DMS 273 treated with DMSO at 0.1 percent for 48 hours (cell line): ENCODE measurements at places on chromosomes 12 and 14.
A peak's percentile ranks its signal among the peaks of the same experiment; 100 is the strongest.

DNA sequence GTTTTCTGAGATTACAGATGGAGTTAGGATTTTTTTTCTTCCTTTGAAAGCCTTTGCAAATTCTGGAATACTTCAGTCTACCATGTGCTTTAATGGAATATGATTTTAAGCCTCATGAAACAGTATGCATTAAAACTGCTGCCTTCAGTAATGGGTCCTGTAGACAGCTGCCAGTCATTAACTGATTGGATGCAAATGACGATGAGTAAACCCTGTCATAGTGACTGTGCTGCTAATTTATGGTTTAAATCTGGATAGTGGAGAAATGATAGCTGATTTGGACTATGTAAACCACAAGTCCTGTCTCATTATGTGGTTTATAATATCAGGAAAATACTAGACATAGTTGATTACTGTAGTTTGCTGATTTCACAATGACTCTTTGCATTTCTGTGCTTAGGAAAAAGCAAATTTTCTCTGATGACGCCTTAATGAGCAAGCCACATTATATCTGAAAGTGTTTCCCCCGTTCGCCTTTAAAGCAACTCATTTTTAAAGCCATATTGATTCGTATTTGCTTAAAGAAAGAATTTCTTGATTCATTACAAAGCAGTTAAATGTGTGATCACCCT, 217.6 kb downstream of the TMTC2 start:
- DNase-seq = no peak

DNA sequence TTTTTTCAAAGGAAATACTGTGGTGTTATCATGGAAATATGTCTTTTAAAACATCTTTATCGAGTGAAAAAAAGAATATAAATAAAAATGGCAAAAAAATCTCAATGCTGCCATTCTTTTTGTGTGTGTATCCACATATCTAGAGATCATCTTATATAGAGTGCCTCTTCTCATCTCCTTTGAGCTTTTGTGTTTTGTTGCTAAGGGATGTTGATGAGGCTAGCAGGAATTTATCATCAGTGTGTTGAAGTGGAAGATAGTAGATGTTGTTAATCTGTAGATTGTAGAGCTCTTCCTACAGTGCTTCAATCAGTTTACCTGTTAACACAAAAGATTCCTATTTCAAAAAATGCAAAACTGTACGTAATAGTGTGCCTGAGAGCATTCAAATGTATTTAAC, 1738.0 kb upstream of the SEL1L start:
- DNase-seq = no peak

GRCh38 chr14:90204516-90204915, 51.8 kb upstream of the PSMC1 start:
- DNase-seq = peak; percentile 84

- no peak for DNase-seq
These were observed 28.3 kb downstream of the TMEM233 start for GRCh38 chr12:119621878-119622277.

GRCh38 chr14:78403278-78403815, 233.2 kb downstream of the NRXN3 start:
- DNase-seq = no peak

DNA sequence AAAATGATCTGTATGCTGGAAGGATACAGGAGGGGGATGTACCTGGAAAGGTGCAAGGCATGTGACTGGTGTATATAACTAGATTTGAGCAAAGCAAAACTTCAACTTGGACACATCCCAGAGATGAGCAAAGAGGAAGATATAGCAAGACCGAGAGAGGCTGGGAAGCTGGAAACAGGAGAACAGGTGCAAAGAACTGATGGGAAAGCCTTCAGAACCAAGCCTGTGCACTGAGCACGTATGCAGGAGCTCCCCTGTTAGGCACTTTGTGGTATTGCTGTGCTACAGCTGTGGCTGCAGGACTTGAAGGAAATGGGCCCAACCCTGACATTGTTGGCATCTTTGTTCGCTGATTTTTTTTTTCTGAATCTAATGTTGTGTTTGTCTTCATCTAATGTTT, 120.7 kb upstream of the PWP1 start:
- DNase-seq = no peak

DNA sequence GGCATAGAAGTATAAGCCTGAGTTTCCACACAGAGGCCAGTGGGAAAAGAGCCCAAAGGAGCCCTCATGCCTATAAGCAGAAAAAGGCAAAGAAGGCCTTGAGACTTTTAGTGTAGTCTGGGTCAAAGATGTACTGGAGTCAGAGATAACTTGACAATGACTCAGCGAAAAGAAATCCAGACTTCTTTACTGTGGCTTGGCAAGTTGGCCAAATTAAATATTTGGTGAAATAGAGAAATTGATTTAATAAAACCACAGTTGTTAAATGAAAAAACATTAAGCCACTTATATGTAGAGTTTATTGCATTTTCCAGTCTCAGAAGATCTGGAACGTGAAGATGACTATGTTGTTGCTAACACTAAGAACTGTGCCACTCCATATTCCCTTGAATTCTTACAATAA, 105.1 kb downstream of the TMTC3 start:
- no peak for DNase-seq

- no peak for DNase-seq
These were observed 180.6 kb downstream of the LRRK2 start for GRCh38 chr12:40405419-40405818.

DNA sequence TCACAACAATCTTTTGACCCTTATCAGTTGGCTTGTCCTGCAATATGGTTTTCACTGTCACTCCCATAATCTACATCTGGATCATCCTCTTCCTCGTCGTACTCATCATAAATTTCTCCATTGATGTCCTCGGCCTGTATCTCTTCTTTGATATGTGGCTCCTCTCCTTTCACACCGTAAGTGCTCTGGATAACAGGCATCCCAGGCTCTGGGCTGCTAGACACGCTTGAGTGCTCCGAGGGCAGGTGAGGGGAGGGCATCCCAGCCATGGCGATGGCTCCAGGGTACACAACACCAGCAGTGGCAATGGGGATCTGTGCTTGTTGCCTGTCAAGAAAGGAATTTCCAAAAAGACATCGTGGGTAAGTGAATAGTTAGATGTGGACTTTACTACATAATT, 415.3 kb downstream of the SOX5 start:
- DNase-seq = no peak

GRCh38 chr12:91926848-91927247, 218.8 kb downstream of the BTG1 start:
- no peak for DNase-seq

DNA sequence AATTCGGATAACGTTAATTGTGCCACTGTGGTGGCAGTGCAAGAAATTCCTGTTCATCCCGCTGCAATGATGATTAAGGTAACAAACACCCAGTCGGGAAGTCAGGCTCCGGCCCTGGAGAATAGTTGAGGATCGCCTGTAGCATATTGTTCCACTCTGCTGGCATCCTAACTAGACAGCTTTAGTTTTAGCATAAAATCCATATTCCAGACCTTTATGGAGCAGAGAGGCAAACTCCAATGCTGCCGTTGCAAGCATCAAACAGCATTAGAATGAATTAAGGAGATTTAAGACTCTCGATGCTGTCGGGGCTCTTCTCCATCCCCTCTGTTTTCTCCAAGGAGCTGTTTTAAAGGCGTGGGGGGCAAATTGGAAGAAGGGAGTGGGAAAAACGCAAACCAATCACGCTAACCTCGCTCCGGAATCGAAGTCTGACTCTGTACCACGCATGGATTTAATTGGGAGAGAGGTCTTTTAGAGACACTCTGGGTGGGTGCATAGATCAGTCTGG, 660.4 kb downstream of the VRK1 start:
- no peak for DNase-seq

DNA sequence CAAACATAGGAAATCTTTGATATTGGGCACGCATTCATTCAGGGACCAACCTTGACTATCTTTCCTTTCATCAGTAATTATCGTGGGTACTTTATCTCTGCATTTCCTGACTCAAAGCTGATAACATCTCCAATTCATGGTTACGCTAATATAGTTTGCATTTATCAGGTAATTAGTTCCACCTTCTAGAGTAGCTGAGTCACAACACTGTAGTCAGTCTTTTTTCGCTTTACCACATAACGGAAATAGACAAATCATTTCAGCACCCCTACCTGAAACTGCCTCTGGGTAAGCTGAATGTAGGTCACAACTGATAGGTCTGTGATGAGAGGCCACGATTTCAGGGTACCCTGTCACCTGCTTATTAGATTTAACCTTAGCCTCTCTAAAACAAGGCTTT, 36.7 kb upstream of the IL22 start:
- DNase-seq = no peak

GRCh38 chr14:90514015-90514398, 117.2 kb downstream of the CALM1 start:
- no peak for DNase-seq

GRCh38 chr12:41362510-41362909, 174.4 kb downstream of the PDZRN4 start:
- no peak for DNase-seq

- no peak for DNase-seq
These were observed 2.5 kb downstream of the COL2A1 start for GRCh38 chr12:48001505-48002413.

- DNase-seq = no peak
These were observed 145.2 kb upstream of the TMCC3 start for GRCh38 chr12:94795520-94795919.

DNA sequence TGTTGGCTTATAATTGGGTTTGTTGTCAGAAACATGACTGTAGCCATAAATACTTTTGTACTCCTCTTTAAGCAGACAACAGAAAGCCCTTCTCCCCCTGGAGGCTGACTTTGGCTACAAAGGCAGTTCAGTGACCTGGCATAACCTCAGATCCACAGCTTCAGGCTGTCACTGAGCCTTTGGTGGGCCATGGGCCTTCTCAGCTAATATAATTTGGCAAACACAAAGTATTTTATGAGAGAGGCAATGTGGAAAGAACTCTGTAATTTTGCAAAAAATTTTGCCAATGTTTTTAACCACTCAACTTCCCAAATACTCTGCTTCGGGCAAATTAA, 15.5 kb upstream of the MGP start:
- no peak for DNase-seq

GRCh38 chr12:117582135-117582784, 220.8 kb upstream of the NOS1 start:
- no peak for DNase-seq

DNA sequence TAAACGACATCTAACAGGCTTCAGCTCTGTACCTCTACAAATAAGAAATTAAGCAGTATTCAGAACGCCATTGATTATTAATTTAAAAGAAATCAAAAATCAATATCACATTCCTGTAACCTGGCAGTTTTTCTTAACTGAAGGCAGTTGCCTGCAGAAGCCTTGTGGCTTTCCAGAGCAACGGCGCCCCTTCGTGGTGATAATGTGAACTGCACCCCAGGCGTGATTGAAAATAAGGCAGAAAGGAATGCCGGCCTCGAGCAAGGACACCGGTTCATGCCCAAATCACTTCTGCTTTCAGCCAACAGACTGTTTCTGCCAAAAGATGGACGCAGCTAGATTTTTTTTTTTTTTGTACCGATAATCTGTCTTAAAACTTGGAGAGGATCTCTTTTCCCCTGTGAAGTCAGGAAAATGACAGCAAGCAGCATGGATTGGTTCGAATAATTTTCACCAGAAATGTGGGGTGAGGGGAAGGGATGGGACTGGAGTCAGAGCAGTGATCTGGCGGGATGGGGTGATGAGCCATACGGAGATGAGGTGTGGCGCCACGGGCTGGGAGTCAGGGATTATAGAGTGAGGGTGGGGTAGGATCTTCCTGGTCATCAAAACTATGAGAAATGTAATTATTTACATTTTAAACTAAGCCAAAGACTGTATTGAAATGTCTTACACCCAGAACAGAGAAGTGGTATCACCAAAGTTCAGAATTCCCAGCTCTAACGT, 473.0 kb downstream of the DPF3 start:
- DNase-seq = no peak

GRCh38 chr12:66637699-66638301, 41.1 kb downstream of the GRIP1 start:
- no peak for DNase-seq

DNA sequence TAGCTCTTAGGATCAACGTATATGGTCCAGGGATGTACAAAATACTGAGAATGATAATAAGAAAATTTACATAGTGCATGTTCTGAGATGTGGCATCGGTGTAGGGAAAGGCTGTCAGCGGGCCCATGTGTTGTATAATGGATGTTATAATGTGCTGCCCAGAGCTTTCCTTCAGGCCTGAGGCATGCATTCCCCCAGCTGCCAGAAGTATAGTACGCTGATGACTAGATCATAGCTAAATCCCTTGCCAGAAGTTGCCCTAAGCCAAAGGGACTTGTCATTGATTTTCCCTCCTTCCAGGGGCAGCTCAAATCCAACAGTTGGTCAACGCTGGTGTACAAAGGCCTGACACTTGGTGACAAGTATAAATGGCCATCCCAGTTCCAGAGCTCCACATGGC, 6.5 kb upstream of the OR11G2 start:
- no peak for DNase-seq

- no peak for DNase-seq
These were observed 50.5 kb downstream of the TTC9 start for GRCh38 chr14:70692210-70692609.
